Tibial nerve (tissue), 4 donors: ENCODE measurements at places on chromosomes 11 and 22. TPM values are rescaled to one million over a fixed set of nuclear protein-coding genes. Genes with fewer than 3 reads are reported as not detected.

DNA sequence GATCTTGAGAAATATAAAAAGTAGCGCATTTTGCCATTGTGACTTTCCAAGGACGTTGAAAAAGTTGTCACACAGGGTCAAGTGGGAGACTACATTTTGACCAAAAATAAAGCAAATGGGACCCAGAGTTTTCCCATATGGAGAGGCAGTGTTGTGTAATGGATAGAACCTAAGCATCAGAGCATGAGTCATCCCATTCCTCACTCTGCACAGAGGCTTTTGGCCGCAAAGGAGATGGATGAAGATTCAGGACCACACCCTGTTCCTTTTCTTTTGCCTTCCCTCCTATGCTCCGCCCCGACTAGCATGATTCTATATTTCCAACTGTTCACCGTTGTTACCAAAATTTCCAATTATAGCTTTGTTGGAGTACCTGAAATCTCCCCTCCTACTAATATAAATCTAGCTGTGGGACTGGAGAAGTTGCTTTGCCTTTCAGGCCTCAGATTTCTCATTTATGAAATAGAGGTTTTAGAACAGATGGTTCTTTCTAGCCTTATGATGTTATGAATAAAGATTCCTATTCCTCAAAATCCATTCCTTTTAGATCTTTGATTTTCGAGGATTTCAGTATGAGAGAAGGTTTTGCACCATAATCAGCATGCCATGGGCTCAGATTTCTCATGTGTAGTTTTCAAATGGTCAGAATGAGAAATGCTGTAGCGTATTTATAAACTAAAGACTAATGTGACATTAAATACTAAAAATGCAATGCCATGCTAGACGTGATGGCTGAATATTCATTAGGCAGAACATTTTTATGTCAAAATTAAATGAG is 921.9 kb upstream of the TENM4 start:
- H3K4me3 ChIP-seq: no peak overlapping the region
- no peak for DNase-seq
- H3K27ac ChIP-seq: no peak overlapping the region
- H3K4me1 ChIP-seq: no peaks in the 10 kb centered on the region

DNA sequence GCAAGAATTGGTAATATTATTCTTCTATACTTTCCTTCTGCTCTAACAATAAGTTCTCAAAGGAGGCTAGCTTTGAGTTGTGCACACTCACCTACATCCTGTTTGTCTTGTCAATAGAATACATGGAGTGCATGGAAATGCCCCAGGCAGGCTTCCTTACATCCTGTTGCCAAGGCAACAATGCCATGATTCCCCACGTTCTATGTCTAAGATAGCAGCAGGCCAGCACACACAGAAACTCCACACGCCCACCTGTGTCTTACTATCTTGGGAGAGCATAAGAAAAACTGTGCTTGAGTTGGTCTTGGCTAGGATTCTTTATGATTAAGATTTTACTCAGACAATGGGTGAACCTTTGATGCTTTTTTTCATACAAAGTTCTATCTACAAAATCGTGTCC is 379.2 kb downstream of the AASDHPPT start:
- H3K4me3 ChIP-seq: no peak overlapping the region
- no peak overlapping the region for H3K27ac ChIP-seq
- H3K27me3 ChIP-seq: no peaks in the 10 kb centered on the region

DNA sequence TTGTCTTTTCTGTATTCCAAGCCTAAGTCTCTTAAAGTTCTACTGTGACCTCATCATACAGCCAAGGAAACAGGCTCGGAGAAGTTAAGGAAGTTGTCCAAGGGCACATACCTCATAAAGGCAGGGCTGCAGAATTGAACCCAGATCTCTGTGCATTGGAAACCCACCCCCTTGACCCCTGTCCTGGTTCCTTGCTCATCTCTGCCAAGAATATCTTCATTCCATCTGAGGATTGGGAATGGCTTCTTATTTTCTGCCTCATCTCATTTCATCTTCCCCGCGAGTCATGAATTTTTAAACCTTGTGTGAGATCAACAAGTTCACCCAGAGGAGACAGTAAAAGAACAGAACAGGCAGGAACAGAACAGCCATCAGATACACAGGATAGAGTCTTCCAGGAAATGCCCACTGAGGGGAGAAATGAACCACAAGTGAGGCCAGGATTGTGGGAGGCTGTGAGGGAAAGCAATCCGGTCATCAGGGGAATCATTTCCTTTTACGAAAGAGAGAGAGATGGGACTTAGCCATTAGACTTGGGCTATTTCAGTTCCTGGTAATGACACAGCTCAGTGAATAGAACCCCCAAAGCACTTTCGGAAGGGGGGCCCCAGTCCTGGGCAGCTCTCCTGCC is 34.4 kb upstream of the LRRC10B start:
- peaks cover 36% of the 10 kb centered on the region for H3K36me3 ChIP-seq
- H3K4me3 ChIP-seq: no peak overlapping the region
- peaks cover 11% of the 10 kb centered on the region for H3K4me1 ChIP-seq

GRCh38 chr11:15710580-15711275 is 596.0 kb downstream of the INSC start:
- H3K27ac ChIP-seq: no peak overlapping the region
- no peak overlapping the region for H3K4me3 ChIP-seq
- no peaks in the 10 kb centered on the region for H3K27me3 ChIP-seq
- H3K36me3 ChIP-seq: no peaks in the 10 kb centered on the region
- no peaks in the 10 kb centered on the region for H3K4me1 ChIP-seq
- DNase-seq: no peak

DNA sequence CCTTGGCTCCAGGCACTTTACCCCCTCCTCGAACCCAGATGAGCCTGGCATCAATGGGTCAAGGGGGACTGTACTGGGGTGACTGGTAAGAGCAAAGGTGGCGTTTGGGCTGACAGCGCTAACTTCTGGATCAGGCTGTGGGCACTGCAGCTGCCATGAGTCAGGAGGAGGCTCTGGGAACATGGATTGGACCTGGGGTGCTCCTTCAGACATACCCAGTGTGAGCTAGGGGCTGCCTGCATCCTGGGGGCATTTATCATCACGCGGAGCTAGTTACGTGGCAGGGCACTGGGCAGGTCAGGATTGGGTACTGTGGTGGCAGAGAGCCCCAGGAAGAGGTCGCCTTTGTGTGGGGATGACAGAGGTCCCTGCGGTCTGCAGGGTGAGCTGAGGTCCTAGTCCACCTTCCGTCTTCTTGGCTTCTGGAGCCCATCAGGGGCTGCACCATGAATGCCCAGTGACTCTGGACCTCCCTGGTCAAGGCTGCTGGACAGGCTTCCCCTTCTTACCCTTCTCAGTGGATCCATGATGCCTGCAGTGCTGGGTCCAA is 13.1 kb downstream of the GRIK4 start:
- no peak overlapping the region for H3K27ac ChIP-seq
- no peaks in the 10 kb centered on the region for H3K4me1 ChIP-seq
- no peaks in the 10 kb centered on the region for H3K36me3 ChIP-seq
- no peaks in the 10 kb centered on the region for H3K27me3 ChIP-seq

DNA sequence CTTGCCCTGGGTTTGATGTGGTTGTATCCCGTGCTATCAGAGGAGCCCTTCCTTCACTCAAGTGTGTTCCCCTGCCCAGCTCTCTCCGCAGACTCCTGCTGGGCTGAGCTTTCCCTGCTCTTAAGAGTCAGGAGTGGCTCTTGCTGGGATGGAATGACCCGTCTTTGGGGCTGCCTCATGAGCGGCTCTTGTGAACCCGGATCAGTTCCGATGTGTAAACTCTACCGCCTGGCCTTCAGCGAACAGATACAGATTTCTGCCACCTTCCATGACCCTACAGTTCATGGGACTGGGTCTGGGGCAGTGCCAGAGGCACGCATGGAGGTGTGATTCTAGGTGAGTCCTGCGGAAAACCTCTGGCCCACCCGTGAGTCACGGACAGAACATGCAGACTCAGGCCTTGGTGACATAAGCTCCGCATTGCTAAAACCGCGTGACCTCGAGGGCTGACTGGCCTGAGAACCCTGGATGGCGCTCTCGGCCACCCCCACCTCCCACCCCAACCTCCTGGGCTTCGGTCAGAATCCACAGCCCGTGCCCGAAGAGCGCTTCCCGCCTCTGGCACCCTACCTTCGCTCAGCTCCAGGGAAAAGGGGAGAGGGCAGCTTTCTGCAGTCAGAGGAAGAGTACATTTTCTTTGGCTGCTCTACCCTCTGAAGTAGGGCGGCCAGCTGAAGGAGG is 1.3 kb upstream of the ZBTB16 start:
- no peaks in the 10 kb centered on the region for H3K27me3 ChIP-seq
- peaks cover 24% of the 10 kb centered on the region for H3K4me1 ChIP-seq
- DNase-seq: no peak
- peak overlapping the region; percentile 70 for H3K4me3 ChIP-seq
- H3K27ac ChIP-seq: peak overlapping the region; percentile 95

DNA sequence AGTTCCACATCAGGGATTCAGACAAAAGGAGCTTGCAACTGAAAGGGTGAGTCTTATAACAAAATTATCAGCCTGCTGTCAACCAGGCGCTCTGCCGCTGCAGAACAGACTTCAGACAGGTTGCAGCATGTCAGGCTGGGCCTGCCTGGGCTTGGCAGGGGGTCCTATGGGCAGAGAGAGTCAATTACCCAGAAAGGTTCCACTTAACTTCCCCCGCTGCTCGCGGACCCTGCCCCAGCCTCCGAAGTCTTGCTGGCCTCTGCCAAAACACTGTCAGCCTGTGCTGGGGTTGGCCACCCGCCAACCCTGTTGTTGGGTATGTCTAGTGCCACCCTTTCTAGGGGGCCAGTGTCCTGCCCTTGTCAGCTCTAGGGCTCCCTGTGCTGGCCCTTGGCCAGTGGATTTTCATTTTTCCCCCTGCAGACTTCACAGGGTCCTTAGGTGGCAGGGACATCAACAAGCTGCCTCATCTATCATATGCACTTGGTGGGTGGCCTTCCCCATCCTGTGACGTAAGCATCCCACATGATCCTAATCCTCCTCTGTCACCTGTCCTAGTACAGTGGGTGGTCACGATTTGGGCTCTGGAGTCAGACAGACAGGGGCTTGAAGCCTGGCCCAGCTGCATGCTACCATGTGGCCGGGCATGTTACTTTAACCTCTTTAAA is 166.5 kb upstream of the CADM1 start:
- no peaks in the 10 kb centered on the region for H3K27me3 ChIP-seq
- no peak for DNase-seq
- H3K4me3 ChIP-seq: no peak overlapping the region
- H3K36me3 ChIP-seq: no peaks in the 10 kb centered on the region
- peaks cover 7% of the 10 kb centered on the region for H3K4me1 ChIP-seq

DNA sequence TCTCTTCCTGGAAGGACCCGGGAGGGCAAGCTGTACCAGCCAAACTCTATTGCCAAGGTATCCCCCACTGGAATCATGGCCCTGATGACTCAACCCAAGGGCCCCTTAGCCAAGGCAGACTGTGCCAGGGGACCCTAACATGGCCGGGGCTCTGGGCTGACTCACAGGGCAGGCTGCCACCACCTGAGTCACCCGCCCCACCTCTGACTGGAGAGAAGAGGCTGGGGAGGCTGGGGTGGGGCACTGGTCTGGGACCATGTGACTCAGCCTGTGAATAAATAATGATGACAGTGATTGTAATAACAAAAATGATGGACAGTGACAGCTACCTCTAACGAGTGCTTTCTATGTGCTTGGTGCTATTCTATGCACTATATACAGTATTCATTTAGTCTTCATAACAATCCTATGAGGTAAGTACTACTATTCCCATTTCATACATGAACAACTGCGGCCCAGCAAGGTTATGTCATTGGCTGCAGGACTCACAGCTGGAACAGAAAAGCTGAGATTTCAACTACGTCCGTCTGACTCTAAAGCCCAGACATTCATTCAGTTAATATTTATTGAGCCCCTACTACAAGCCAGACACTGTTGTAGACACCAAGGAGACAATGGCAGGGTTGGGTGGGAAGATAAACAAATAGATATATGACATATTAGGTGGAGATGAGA is 84.2 kb downstream of the FBXO7 start:
- H3K4me1 ChIP-seq: no peaks in the 10 kb centered on the region
- no peaks in the 10 kb centered on the region for H3K36me3 ChIP-seq
- H3K27ac ChIP-seq: no peak overlapping the region
- H3K27me3 ChIP-seq: no peaks in the 10 kb centered on the region
- peak; percentile 55 for DNase-seq

DNA sequence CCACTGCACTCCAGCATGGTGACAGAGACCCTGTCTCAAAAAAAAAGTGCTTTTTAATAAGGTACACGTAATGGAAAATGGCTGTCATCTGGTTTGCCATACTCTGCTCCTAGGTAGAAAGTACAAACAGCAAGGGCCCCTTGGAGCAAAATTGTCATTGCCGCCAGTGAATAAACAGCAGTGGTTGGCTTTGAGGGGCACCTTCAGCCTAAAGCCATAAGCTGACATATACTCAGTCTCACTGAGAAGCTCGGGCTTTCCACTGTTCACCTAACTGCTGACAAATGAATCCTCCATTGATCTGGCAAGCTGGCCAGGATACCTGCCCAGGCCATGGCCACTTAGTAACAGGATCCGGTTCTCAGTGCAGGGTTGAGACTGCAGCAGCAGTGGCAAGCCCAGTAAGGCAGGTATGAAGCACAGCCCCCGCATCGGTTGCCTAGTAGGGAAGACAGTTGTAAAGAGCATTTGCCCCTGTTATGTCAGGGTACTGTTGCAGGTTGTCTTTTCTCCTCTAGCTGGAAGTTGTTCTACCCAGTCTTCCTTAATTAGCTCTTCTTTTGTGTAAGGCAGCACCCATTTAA is 38.8 kb downstream of the MARK2 start:
- no peaks in the 10 kb centered on the region for H3K36me3 ChIP-seq
- no peak overlapping the region for H3K4me3 ChIP-seq
- H3K27ac ChIP-seq: no peak overlapping the region
- no peak for DNase-seq

GRCh38 chr11:43917851-43918250 is 24.6 kb upstream of the C11orf96 start:
- H3K4me1 ChIP-seq: peaks cover 6% of the 10 kb centered on the region
- H3K4me3 ChIP-seq: no peak overlapping the region
- H3K36me3 ChIP-seq: no peaks in the 10 kb centered on the region
- H3K27ac ChIP-seq: peak overlapping the region; percentile 90

GRCh38 chr11:59185386-59185945 is 13.5 kb downstream of the DTX4 start:
- H3K27me3 ChIP-seq: no peaks in the 10 kb centered on the region
- H3K4me1 ChIP-seq: no peaks in the 10 kb centered on the region
- DNase-seq: no peak
- peak overlapping the region; percentile 79 for H3K27ac ChIP-seq

Gene SIDT2
- total RNA-seq: 132 TPM

Gene TCN1
- not detected for total RNA-seq

Gene IFITM10
- 5.9 TPM for total RNA-seq

Gene NOX4
- total RNA-seq: 53.6 TPM

Gene TPBGL
- total RNA-seq: not detected

Gene PRR33
- total RNA-seq: not detected

Gene SERHL2
- 14.2 TPM for total RNA-seq

Gene RTN4RL2
- 0.20 TPM for total RNA-seq

Gene SESN3
- total RNA-seq: 64.5 TPM
